Fibroblast of upper back skin (primary cell): ENCODE measurements at places on chromosomes 16 and 17.

GRCh38 chr16:11372829-11373306 is 27.6 kb downstream of the RMI2 start:
- no peak for DNase-seq

DNA sequence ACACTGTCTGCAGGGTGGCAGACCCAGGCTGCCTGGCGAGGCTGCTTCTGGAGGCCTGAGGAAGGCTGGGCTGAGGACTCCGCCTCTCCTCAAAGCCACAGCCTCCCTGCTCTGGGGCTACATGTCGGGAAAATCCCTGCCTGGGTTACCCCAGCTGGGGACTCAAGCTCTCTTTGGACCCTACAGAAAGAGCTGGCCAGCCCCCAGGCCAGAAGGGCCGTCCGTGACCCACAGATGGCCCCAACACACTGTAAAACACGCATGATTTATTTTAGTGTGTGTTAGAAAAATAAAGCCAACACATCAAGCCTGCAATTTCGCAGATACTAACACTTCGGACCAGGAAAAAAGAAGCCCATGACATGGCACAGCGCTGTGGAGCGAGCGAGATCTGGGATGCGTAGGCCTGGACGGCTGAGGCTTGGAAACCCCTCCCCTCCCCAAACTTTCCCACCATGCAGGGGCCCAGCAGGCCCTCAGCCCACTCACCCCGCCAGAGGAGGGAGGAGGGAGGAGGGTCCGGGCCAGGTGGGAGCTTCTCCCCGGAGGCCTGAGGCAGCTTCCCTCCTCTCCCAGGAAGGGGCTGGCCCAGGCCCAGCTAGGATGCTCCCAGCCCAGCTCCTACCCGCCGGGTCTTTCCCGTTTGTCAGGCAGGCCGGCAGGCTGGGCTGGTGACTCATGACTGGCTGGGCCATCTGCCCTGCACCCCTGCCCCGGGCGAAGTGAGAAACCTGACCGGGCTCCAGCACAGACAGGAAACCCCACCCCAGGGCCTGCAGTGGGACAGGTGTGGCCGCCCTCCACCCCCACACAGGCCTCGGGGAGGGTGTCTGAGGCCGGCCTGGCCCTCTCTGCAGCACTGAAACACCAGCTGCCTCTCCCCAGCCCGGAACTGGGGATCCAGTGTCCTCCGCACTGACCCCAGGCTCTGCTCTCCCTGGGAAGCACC is 34.1 kb upstream of the SLC38A10 start:
- DNase-seq = peak; percentile 87

DNA sequence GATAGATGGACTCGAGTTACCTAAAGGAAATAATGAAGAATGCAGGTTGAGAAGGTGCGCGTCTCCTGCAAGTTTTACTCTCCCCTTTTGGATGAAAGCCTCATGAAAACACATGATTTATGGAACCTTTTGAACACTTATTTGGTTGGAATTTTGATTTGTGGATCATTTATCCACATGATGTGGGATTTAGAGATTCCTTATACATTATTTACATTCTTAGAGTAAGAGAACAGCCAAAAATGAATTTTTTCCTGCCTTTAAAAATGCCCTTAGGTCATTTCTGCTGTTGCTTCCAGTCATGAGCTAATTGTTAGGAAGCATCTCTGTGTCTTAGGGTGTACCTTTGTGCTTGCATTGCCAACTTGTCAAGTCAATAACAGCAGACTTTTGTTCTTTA is 99.9 kb downstream of the RPTOR start:
- DNase-seq = peak; percentile 61

- no peak for DNase-seq
Observed at GRCh38 chr16:24009955-24010354, 174.2 kb downstream of the PRKCB start.

- DNase-seq = no peak
Observed at GRCh38 chr16:89489898-89490438, 393 bp downstream of the ANKRD11 start.

GRCh38 chr16:51638339-51639135 is 487.5 kb upstream of the SALL1 start:
- peak; percentile 26 for DNase-seq

DNA sequence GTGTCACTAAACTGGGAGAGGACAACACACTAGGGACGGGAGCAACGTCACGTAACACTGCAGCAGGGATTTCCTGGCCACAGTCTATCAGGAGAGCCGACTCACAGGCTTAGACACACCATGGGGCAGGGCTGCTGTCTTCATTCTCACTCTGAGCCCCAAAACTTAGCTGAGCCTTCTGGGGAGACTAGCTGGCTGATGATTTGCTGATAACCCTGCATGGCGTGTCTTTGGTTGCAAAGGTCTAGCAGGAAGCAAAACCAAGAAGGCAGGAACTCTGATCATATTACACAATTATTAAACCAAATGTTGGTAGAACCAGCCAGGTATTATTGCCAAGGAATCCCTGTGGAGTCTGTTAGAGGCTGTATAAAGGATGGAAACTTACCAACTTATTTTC is 345.0 kb downstream of the SLC39A11 start:
- peak; percentile 3 for DNase-seq

GRCh38 chr17:69086641-69087040 is 25.9 kb upstream of the ABCA9 start:
- no peak for DNase-seq

DNA sequence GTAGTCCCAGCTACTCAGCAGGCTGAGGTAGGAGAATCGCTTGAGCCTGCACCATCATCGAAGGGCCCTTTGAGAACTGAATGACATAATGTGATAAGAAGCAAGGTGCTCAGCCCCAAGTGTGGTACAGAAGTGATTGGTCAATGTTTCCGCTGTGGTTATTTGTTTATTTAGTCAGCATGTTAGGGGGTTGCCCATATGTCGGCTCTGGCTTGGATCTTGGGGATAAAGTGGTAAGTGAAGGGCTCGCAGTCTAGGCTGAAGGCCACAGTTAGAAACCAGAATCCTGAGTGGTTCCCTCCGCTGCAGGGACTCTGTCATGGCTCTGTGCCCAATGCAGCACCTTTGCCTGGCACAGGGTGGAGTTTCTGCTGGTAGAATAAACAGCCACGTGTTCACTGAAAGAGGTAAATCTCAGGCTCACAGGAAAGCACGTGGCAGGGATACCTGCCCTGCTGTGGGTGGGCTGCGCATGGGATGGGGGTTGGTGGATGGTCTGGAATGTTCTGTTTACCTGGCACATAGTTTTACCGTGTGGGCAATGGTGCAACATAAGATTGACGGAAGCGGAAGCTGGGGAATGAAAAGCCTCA is 35.4 kb downstream of the SYT17 start:
- no peak for DNase-seq

DNA sequence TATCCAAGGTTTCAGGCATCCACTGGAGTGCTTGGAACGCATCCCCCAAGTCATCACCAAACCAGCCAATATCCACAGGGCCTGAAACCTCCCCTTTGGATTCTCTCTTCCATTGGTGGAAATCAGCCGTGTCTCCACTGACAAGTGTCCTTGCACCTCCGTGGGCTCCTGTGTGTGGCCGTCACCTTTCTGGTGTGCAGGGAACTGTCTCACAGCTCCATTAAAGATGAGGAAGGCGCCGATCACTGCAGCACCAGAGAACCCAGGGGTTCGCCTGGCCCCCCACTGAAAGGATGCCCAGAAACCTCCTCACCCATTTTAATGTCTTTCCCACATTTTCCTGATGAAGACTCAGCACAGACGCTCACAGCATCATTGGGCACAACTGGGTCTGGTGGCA is 17.8 kb upstream of the METRNL start:
- DNase-seq = no peak

- no peak for DNase-seq
Observed at GRCh38 chr17:19670908-19671307, 22.4 kb downstream of the ALDH3A2 start.

GRCh38 chr16:55478827-55479429 is at the start of gene MMP2:
Gene MMP2, plus strand, starts transcription at chr16:55479198. Its CDS starts 282 bp downstream, at chr16:55479480.
- peak; percentile 89 for DNase-seq

GRCh38 chr17:34769049-34769448 is 189.7 kb downstream of the TMEM132E start:
- DNase-seq = no peak

GRCh38 chr17:30557916-30558685 is 80.9 kb downstream of the GOSR1 start:
- no peak for DNase-seq

GRCh38 chr17:2854143-2855055 is 58.2 kb downstream of the RAP1GAP2 start:
- DNase-seq = no peak

DNA sequence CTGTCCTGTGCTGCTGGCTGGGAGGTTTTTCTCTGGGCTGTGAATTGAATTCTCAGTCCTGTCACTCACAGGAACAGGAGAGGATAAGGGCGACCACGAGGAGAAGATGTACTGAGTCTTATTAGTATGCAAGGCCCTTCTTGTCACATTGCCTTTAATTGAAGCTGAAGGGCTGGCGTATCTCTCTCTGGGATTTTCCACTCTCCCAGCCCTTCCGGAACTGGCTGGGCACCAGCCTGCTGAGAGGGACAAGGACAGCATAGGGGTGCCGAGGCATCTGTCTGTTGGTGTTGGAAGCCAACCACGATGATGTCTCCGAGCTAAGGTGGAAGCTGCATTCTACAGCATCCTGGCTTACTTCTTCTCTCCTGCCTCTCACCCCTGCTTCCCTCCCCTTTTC is 33.2 kb downstream of the GPRC5B start:
- DNase-seq = no peak

GRCh38 chr16:3842994-3843393 is 37.5 kb downstream of the CREBBP start:
- peak; percentile 31 for DNase-seq

- no peak for DNase-seq
Observed at GRCh38 chr16:61644736-61645135, 391.5 kb downstream of the CDH8 start.

- no peak for DNase-seq
Observed at GRCh38 chr16:85310868-85311585, 198.8 kb upstream of the CIBAR2 start.

GRCh38 chr17:5033352-5034015 is 1.7 kb downstream of the SLC52A1 start:
- no peak for DNase-seq

DNA sequence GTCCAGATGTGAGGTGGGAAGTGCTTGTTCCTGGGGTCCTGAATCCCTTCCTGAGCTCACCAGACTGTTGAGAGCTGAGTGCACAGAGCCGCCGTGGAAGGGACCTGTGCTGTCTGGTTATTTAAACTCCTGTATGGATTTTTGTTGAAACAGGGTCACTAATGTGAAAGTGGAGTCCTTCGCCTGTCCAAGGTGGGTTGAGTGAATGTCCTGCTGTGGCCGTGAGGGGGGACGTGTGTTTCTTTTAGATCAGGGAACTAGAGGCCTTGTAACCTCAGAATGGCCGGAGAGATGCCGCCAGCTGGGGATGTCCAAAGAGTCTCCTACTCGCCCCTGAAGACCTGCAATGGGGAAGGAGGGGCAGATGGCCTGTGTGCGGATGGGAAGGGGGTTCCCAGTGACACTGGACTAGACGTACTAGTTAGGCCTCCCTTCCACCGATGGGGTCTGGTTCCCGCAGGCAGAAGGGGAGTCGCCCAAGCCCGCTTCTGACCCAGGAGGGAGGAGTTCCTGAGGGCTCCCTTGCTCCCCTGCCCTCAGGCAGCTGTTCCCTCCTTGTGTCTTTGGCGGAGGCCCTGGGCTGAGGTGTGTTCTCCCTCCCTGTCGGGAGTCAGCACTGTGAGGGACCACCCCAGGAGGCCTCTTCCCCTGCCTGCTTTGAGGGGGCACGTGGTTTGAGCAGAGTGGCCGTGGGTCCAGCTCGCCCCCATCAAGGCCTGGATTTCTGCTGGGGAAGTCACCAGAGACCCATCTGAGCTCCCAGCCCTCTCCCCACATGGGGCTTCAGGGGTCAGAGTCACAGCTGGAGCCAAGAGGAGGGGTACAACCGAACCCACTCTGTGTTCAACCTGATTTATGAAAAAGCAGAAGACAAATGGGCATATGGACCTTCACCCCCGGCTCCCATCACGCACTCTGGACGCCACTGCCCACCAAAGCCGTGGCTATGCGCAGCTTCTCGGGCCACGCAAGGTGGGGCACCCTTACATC is 30.9 kb downstream of the OR1D5 start:
- no peak for DNase-seq

GRCh38 chr17:54013072-54013471 is 190.3 kb downstream of the KIF2B start:
- DNase-seq = no peak

DNA sequence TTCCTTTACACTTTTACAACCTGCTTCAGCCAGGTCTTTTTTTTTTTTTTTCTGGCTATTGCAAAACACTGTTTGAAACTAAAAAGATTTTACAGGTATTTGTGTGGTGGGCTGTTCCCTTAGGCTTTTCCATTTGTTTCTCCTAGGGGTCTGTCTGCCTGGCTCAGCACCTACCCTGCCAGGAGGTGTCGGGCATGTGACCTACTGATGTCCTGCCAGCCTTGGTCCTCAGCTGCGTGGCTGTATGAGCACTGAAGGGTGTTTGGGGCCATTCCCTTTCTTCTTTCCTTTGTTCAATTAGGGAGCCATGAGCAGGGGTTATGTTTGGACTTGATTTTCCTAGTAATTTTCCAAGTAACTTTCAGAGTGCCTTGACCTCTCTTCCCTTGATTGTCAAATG is 269.2 kb upstream of the SALL1 start:
- no peak for DNase-seq

DNA sequence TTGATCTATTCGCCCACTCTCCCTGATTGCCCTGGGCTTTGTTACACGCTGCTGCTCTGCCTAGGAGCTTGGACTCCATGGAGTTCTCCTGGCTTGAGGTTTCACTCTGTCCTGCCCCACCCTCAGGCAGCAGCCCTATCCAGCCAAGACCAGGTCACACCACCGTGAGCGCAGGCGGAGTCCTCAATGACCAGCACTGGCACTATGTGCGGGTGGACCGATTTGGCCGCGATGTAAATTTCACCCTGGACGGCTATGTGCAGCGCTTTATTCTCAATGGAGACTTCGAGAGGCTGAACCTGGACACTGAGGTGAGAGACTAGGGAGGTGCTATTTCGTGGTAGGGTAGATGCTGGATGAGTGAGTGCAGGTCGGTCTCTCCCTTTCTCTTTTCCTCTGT is 3.5 kb downstream of the CNTNAP1 start:
- DNase-seq = no peak

GRCh38 chr17:36600465-36600864 is 918 bp upstream of the MRM1 start:
- DNase-seq = no peak

- DNase-seq = no peak
Observed at GRCh38 chr16:47469227-47469626, 8.1 kb downstream of the PHKB start.

- DNase-seq = no peak
Observed at GRCh38 chr16:2686912-2687507, 4.7 kb downstream of the KCTD5 start.

DNA sequence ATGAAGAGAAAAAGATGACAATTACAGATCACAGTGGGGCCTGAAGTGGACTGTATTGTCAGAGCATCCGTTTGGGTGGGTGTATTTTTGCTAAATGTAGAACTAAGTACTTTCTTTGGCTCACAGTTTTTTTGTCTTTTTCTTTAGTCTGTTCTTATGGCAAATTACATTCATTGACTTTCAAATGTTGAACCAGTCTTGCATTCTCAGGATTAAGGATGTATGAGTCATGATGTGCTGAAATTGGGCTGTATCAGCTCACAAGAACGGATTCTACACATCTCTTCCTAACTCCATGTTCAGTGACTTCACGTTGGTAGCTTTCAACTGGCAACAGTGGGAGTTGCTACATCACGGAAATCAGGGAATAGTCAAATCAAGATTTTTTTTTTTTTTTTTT is 66.5 kb downstream of the TEX2 start:
- peak; percentile 84 for DNase-seq
